ENCODE measurements at places on chromosomes 2 and 18. TPM values are rescaled to one million over a fixed set of nuclear protein-coding genes. Genes with fewer than 3 reads are reported as not detected.

CTAGE1 gene
- not detected for total RNA-seq

SMYD1 gene
- not detected for total RNA-seq

LDAH gene
- 28.7 TPM for total RNA-seq

GRCh38 chr18:10100941-10101701 lies 187.3 kb downstream of the VAPA start:
- peak; percentile 51 for DNase-seq
- no peaks in the 10 kb centered on the region for H3K4me1 ChIP-seq
- no peaks in the 10 kb centered on the region for H3K27me3 ChIP-seq

DNA sequence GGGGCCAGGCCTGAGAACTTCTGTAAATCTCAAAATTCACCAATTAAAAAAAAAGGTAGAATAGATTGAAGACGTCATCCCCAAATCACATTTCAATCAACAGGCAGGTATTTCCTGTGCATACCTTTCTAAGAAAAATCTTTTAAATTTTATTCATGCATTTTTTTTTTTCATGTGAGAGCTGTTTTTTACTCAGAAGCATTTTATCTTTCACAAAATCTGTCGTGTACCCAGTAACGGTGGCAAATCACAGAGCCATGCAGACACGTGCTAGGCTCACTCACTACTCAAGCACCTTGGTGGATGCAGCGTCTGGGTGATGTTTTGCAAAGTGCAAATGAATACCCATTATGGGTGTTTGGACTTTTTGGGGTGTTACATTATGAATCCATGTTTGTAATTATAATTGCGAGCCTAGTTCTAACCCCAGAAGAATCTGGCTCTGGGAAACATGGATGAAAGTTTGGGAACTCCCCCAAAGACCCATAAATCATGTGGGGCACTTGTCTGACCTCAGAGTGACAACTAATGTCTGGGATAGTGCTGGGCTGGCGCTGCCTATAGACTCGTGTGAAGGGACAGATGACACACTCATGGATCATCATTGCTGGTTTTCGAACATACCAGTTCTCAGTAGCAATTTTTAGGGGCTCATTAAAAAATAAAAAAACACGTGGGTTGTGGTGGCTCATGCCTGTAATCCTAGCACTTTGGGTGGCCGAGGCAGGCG lies 335.2 kb downstream of the LPIN1 start:
- H3K27ac ChIP-seq, result no peak overlapping the region
- no peak overlapping the region for H3K4me3 ChIP-seq
- H3K4me1 ChIP-seq, result peaks cover 9% of the 10 kb centered on the region
- DNase-seq, result no peak
- no peaks in the 10 kb centered on the region for H3K36me3 ChIP-seq
- no peaks in the 10 kb centered on the region for H3K27me3 ChIP-seq

- no peaks in the 10 kb centered on the region for H3K36me3 ChIP-seq
- H3K27me3 ChIP-seq, result no peaks in the 10 kb centered on the region
- H3K4me3 ChIP-seq, result no peak overlapping the region
- H3K27ac ChIP-seq, result no peak overlapping the region
- H3K4me1 ChIP-seq, result no peaks in the 10 kb centered on the region
These were observed 543.2 kb upstream of the NRXN1 start for GRCh38 chr2:51575181-51575580.

- H3K27ac ChIP-seq, result no peak overlapping the region
- H3K36me3 ChIP-seq, result no peaks in the 10 kb centered on the region
- no peak overlapping the region for H3K4me3 ChIP-seq
- no peaks in the 10 kb centered on the region for H3K4me1 ChIP-seq
- no peaks in the 10 kb centered on the region for H3K27me3 ChIP-seq
- no peak for DNase-seq
These were observed 14.8 kb downstream of the ASPRV1 start for GRCh38 chr2:69946351-69947324.

- no peaks in the 10 kb centered on the region for H3K36me3 ChIP-seq
- H3K27ac ChIP-seq, result peak overlapping the region; percentile 57
- peaks cover 5% of the 10 kb centered on the region for H3K4me1 ChIP-seq
- no peaks in the 10 kb centered on the region for H3K27me3 ChIP-seq
These were observed 29.0 kb upstream of the ZFP36L2 start for GRCh38 chr2:43255296-43255910.

DNA sequence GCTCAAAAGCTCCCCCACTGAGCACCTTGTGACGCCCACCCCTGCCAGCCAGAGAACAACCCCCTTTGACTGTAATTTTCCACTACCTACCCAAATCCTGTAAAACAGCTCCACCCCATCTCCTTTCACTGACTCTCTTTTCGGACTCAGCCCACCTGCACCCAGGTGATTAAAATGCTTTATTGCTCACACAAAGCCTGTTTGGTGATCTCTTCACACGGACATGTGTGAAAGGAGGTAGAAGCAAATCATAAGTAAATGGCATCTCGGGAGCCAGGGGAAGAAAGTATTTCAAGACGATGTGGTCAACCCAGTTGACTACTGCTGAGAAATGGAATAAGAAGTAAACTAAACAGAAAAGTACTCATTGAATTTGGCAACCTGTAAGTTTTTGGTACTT lies 11.2 kb upstream of the NCKAP1 start:
- no peaks in the 10 kb centered on the region for H3K4me1 ChIP-seq
- peak; percentile 70 for DNase-seq
- no peaks in the 10 kb centered on the region for H3K27me3 ChIP-seq
- H3K27ac ChIP-seq, result no peak overlapping the region
- no peak overlapping the region for H3K4me3 ChIP-seq
- no peaks in the 10 kb centered on the region for H3K36me3 ChIP-seq

- no peak overlapping the region for H3K27ac ChIP-seq
- H3K36me3 ChIP-seq, result no peaks in the 10 kb centered on the region
- H3K4me3 ChIP-seq, result no peak overlapping the region
- H3K4me1 ChIP-seq, result no peaks in the 10 kb centered on the region
These were observed 457.4 kb upstream of the DSEL start for GRCh38 chr18:67973916-67974315.

- H3K27me3 ChIP-seq, result no peaks in the 10 kb centered on the region
- H3K4me1 ChIP-seq, result no peaks in the 10 kb centered on the region
- no peaks in the 10 kb centered on the region for H3K36me3 ChIP-seq
- DNase-seq, result no peak
- H3K27ac ChIP-seq, result no peak overlapping the region
- H3K4me3 ChIP-seq, result no peak overlapping the region
These were observed 227.1 kb downstream of the ARHGAP15 start for GRCh38 chr2:143356336-143356735.

- DNase-seq, result no peak
- H3K27ac ChIP-seq, result no peak overlapping the region
- peaks cover 25% of the 10 kb centered on the region for H3K4me1 ChIP-seq
- H3K4me3 ChIP-seq, result no peak overlapping the region
- H3K36me3 ChIP-seq, result peaks cover 55% of the 10 kb centered on the region
- no peaks in the 10 kb centered on the region for H3K27me3 ChIP-seq
These were observed 19.5 kb downstream of the INPP4A start for GRCh38 chr2:98463988-98464771.

DNA sequence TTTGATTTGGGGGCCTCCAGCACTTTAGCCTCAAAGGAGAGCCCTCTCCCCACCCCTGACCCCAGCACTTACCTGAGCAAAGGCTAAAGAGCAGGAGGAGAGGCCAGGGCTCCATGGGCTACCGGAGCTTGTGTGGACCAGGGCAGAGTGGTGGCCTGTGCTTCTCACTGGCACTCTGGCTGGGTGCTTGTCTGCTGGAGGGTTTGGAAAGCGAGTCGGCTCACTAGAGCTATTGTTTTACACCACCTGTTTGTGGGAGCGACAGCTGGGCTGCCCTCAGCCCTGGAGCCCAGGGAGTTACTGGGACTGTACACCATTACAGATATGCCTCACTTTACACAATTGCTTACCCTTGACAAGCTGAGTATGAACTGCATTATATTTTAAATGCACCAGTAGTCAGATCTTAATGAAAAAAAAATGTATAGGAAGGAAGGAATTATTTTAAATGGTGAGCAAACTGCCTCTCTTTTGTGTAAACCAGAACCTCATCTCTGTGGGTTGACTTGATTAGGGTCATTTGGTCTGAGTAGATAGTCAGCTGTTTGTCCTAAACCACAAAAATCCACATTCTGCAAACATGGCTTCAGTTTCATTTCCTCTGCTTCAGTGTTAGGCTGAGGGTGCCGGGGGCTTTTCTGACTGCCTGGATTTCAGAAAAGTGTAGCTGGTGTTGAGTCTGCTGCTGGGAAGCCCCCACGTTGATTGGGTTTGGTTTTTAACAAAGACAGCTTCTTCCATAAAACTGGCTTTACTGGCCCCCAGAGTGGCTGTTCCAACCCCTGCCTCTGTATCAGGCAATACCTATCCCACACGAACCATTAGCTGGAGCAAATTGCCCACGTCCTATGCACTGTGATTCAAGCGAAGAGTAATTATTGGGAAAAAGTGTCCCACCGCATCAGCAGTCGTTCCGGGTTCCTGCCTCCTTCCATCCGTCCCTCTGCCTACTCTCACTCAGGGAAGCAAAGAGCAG lies at the start of gene CHRNA1:
TSS of gene CHRNA1 (minus strand) at position 193 of the 976 bp plus-strand sequence. CDS start at position 115, 78 bp downstream.
- DNase-seq, result no peak
- peak within 1 kb of the TSS; percentile 21 for H3K27ac ChIP-seq
- H3K4me3 ChIP-seq, result no peak within 1 kb of the TSS
- no peaks in the 10 kb centered on the region for H3K4me1 ChIP-seq
- H3K27me3 ChIP-seq, result no peaks in the 10 kb centered on the region

All from endodermal cell (in vitro differentiated cells).